CD14-positive monocyte (primary cell): ENCODE measurements at places on chromosomes 4 and X. TPM values are rescaled to one million over a fixed set of nuclear protein-coding genes. Genes with fewer than 3 reads are reported as not detected.

DNA sequence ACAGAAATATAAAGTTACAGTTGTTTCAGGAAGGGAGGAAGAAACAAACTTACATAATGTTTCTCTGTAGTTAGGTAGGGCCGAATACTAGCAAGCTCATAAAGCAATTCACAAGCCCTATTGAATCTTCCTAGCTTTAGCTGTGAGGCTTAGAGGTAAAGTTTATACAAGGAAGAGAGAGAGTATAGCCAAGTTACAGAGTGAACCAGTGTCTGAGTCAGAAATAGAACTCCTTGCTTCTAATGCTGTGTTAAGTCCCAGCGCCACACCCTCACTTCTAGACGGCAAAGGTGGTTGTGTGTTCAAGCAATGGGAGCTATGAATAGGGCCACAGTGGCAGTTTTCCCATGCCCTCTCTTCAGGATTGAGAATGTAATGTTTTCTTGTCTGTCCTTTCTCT, 6.1 kb downstream of the LPAR4 start:
- no peaks in the 10 kb centered on the region for H3K36me3 ChIP-seq
- H3K27me3 ChIP-seq, result no peaks in the 10 kb centered on the region
- no peak for DNase-seq
- peaks cover 12% of the 10 kb centered on the region for H3K4me1 ChIP-seq
- no peak overlapping the region for H3K27ac ChIP-seq
- no peak overlapping the region for H3K4me3 ChIP-seq

GRCh38 chr4:85788604-85789003, 313.7 kb downstream of the ARHGAP24 start:
- no peak overlapping the region for H3K4me3 ChIP-seq
- no peak overlapping the region for H3K27ac ChIP-seq
- H3K4me1 ChIP-seq, result no peaks in the 10 kb centered on the region

DNA sequence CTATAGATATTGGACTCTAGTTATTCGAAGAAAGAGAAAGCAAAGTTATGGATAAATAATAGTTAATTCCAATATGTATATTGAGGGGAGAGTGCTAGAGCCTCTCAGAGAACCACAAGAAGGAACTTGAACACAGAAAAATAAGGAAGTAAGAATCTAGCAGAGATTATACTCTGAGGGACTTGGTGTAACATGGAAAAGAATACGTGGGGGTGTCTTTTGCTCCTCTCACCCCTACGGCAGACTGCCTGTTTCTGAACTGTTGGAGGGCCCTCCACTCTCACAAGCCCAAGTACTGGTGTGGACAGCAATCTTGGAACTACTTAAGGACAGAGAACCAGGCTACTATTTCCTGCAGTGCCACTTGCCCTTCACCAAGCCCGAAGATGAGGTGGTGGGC, 1174.4 kb upstream of the PCDH10 start:
- no peaks in the 10 kb centered on the region for H3K27me3 ChIP-seq
- no peaks in the 10 kb centered on the region for H3K36me3 ChIP-seq
- H3K4me3 ChIP-seq, result no peak overlapping the region

- H3K4me1 ChIP-seq, result no peaks in the 10 kb centered on the region
- no peaks in the 10 kb centered on the region for H3K27me3 ChIP-seq
- no peak for DNase-seq
- no peak overlapping the region for H3K27ac ChIP-seq
Measured at GRCh38 chr4:154039435-154040343, 250.8 kb upstream of the SFRP2 start.

The F8A2 gene
- polyA plus RNA-seq, result not detected

The TMEM144 gene
- 1.0 TPM for polyA plus RNA-seq

The GAGE13 gene
- polyA plus RNA-seq, result not detected

- H3K4me1 ChIP-seq, result peaks cover 20% of the 10 kb centered on the region
- H3K4me3 ChIP-seq, result peak within 1 kb of the TSS; percentile 80
- peaks cover 43% of the 10 kb centered on the region for H3K27me3 ChIP-seq
- no peaks in the 10 kb centered on the region for H3K36me3 ChIP-seq
- no peak within 1 kb of the TSS for H3K27ac ChIP-seq
Measured at GRCh38 chr4:11428231-11428898, at the start of gene HS3ST1. Gene HS3ST1 (minus strand): TSS chr4:11428894. CDS start chr4:11400005, 28,889 bp downstream.

GRCh38 chrX:124373348-124373747, 27.0 kb downstream of the SH2D1A start:
- H3K4me1 ChIP-seq, result no peaks in the 10 kb centered on the region
- H3K36me3 ChIP-seq, result no peaks in the 10 kb centered on the region
- no peak for DNase-seq
- H3K27me3 ChIP-seq, result no peaks in the 10 kb centered on the region
- H3K27ac ChIP-seq, result no peak overlapping the region
- H3K4me3 ChIP-seq, result no peak overlapping the region

- peaks cover 34% of the 10 kb centered on the region for H3K4me1 ChIP-seq
- H3K4me3 ChIP-seq, result no peak overlapping the region
- H3K27me3 ChIP-seq, result no peaks in the 10 kb centered on the region
- no peak overlapping the region for H3K27ac ChIP-seq
- DNase-seq, result no peak
- no peaks in the 10 kb centered on the region for H3K36me3 ChIP-seq
Measured at GRCh38 chrX:107691024-107691448, 62.7 kb downstream of the PRPS1 start.

The DRD5 gene
- polyA plus RNA-seq, result not detected in 2 replicates

GRCh38 chrX:123454712-123455431, 270.8 kb downstream of the GRIA3 start:
- H3K27me3 ChIP-seq, result no peaks in the 10 kb centered on the region
- no peaks in the 10 kb centered on the region for H3K36me3 ChIP-seq
- no peak for DNase-seq
- H3K4me3 ChIP-seq, result no peak overlapping the region

GRCh38 chr4:3073158-3074077, 920 bp downstream of the HTT-AS start:
- H3K27ac ChIP-seq, result peak overlapping the region; percentile 66
- peaks cover 29% of the 10 kb centered on the region for H3K4me1 ChIP-seq
- H3K27me3 ChIP-seq, result no peaks in the 10 kb centered on the region
- peak overlapping the region; percentile 80 for H3K4me3 ChIP-seq
- DNase-seq, result no peak

DNA sequence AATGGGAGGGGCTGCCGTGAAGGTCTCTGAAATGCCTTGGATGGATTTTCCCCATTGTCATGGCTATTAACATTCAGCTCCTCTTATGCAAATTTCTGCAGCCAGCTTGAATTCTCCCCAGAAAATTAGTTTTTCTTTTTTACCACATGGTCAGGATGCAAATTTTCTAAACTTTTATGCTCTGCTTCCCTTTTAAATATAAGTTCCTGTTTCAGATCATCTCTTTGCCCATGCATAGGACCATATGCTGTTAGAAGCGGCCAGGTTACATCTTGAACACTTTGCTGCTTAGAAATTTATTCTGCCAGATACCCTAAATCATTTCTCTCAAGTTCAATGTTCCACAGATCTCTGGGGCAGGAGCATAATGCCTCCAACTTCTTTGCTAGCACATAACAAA, 13.8 kb upstream of the CLDN34 start:
- no peak for DNase-seq
- H3K36me3 ChIP-seq, result no peaks in the 10 kb centered on the region
- no peaks in the 10 kb centered on the region for H3K27me3 ChIP-seq

DNA sequence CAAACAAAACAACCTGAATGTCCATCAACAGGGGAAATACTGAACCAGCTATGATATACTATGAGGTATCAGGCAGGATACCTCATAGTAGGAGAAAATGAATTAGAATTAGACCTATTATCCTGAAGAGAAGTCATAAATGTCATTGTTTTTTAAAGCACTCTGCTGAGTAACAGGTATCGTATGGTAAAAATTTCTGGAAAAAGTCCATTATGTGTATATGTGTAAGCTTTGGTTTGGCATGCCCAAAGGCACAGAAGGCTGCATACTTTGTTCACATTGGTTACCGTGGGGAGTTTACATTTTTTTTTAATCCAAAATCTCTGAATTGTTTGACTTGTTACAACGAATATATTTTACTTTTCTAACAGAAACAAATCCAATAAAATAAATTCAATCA, 70.5 kb downstream of the RPS3A start:
- H3K36me3 ChIP-seq, result no peaks in the 10 kb centered on the region
- H3K4me1 ChIP-seq, result no peaks in the 10 kb centered on the region
- no peak for DNase-seq
- H3K4me3 ChIP-seq, result no peak overlapping the region
- H3K27me3 ChIP-seq, result no peaks in the 10 kb centered on the region

GRCh38 chrX:39848900-39849299, 248.9 kb downstream of the BCOR start:
- H3K36me3 ChIP-seq, result no peaks in the 10 kb centered on the region
- H3K4me3 ChIP-seq, result no peak overlapping the region
- H3K27me3 ChIP-seq, result no peaks in the 10 kb centered on the region
- H3K4me1 ChIP-seq, result peaks cover 22% of the 10 kb centered on the region
- no peak for DNase-seq
- H3K27ac ChIP-seq, result no peak overlapping the region

DNA sequence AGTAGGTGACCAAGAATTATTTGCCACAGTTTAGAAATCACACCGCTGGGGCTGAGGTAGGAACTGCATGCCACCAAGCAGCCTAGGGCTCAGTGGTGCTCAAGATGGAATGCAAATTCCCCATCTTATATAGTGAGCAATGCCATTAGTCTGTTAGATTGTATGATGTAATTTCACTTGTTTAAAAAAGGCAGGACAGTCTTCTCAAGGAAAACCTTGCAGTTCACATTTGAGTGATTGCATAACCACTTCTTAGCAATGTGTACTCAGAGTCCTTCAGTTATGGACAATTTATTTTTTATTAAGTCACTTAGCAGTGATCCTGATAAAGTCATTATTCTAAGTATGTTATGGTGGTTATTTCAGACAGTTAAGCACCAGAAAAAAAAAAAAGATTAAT, 142.9 kb upstream of the SFRP2 start:
- no peak for DNase-seq
- peaks cover 16% of the 10 kb centered on the region for H3K4me1 ChIP-seq
- H3K36me3 ChIP-seq, result no peaks in the 10 kb centered on the region
- no peak overlapping the region for H3K27ac ChIP-seq
- H3K4me3 ChIP-seq, result no peak overlapping the region

DNA sequence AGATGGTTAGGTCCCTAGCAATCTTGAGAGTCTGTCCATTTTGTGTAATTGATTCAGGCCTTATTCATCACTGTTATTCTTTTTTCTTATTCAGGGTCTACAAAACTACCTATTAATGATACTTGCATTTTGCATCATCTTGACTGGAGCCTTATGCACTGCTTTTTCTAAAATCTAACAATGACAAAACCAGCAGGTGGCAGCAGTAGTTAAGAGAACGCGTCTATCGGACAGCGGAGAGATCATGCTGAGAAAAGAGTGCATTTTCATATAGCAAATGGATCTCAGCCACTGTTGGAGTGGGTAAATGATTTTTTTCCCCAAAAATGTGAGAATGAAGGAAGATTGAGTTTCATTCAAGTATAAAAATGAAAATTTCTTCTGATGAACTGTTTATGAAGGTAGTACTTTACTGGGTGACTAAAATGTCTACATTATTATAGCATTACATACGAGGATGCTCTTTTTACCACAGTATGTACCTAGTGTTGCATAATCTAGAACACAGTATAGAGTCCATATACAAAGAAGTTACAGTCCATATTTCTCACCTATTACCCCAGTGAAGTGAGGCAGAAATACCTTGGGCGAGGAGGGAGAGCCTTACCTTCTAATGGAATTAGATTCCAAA, 43.2 kb downstream of the TMEM144 start:
- no peak overlapping the region for H3K4me3 ChIP-seq
- peaks cover 13% of the 10 kb centered on the region for H3K4me1 ChIP-seq
- H3K27me3 ChIP-seq, result no peaks in the 10 kb centered on the region
- DNase-seq, result peak; percentile 15
- no peak overlapping the region for H3K27ac ChIP-seq
- H3K36me3 ChIP-seq, result peaks cover 16% of the 10 kb centered on the region

DNA sequence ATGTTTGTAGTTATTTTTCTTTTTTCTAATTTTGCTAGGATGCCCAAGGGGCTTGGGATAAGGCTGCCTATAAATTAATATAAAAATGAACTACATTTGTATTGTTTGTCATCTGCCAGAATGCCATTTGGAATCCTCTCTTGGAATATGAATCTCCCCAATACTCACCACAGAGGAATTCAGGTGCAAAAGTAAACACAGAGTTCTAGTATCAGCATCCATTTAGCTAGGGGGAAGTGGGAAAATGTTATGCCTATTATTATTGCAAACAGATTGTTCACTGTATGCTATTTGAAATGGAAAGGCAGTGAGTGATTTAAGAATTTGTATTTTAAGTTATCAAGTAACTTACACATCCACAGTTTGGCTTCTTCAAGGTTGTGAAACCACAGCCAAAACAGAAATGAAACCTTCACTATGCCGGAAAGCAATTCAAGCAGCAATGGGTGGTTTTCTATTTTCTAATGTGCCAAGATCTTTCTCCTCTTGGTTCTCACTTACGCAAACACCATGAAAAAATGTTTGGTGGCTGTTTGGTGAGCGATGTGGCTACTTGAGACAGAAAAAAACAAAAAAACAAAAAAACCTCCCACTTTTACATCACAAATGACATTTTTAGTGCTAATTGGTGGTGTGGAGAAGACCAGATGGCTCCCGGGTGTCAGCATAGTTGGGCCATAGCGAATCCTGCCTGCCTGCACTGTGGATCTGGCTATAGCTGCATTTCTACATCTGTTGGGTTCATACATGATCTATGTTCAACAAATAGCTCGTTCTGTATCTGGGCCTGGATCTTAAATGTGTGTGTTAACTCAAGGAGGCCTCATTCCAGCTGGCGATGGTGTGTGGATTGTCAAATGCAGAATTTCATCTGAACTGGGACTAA, 200.8 kb upstream of the GIMD1 start:
- no peaks in the 10 kb centered on the region for H3K36me3 ChIP-seq
- no peaks in the 10 kb centered on the region for H3K4me1 ChIP-seq
- H3K4me3 ChIP-seq, result no peak overlapping the region
- no peak for DNase-seq

DNA sequence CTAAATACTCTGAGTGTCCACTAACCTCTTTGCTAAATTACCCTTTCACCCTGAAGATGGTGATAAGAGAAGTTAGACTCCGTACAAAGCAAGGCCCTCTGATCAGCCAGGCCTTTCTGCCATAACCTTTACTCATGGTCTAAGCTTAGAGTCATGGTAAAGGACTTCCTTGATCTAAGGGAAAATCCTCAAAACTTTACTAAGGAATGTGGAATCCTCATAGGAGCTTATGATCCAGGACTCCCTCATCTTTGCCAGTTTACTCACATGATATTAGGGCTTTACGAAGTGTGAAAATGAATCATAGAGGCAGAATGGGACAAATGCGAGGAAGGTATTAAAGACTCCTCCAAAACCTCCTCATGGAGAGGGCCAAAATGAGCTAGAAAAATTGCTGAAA, 7.9 kb upstream of the FAM13A start:
- H3K27me3 ChIP-seq, result no peaks in the 10 kb centered on the region
- no peaks in the 10 kb centered on the region for H3K36me3 ChIP-seq
- H3K27ac ChIP-seq, result no peak overlapping the region

The RTL9 gene
- polyA plus RNA-seq, result not detected

The ARMCX4 gene
- 2.3 and 4.4 TPM in 2 replicates for polyA plus RNA-seq

The HERC5 gene
- polyA plus RNA-seq, result 8.1 TPM
